Endothelial cell (in vitro differentiated cells): ENCODE measurements at places on chromosomes 12 and 14. TPM values are rescaled to one million over a fixed set of nuclear protein-coding genes. Genes with fewer than 3 reads are reported as not detected.

Gene PPFIA2
- not detected for total RNA-seq

- no peak for DNase-seq
- peaks cover 64% of the 10 kb centered on the region for H3K4me1 ChIP-seq
- H3K4me3 ChIP-seq, result no peak overlapping the region
Observed at GRCh38 chr12:3155702-3156370, 78.7 kb downstream of the TSPAN9 start.

- peaks cover 7% of the 10 kb centered on the region for H3K4me1 ChIP-seq
- H3K4me3 ChIP-seq, result no peak overlapping the region
- H3K27ac ChIP-seq, result no peak overlapping the region
Observed at GRCh38 chr14:95503365-95504134, 12.9 kb downstream of the SYNE3 start.

- no peak overlapping the region for H3K4me3 ChIP-seq
- H3K27me3 ChIP-seq, result peaks cover 1% of the 10 kb centered on the region
- H3K27ac ChIP-seq, result no peak overlapping the region
- no peak for DNase-seq
Observed at GRCh38 chr14:100864206-100864605, 38.3 kb downstream of the MEG3 start.
